ENCODE measurements at places on chromosomes 3 and 15.

- no peak for DNase-seq
Measured at GRCh38 chr3:10716964-10717363, 99.1 kb upstream of the SLC6A11 start.

DNA sequence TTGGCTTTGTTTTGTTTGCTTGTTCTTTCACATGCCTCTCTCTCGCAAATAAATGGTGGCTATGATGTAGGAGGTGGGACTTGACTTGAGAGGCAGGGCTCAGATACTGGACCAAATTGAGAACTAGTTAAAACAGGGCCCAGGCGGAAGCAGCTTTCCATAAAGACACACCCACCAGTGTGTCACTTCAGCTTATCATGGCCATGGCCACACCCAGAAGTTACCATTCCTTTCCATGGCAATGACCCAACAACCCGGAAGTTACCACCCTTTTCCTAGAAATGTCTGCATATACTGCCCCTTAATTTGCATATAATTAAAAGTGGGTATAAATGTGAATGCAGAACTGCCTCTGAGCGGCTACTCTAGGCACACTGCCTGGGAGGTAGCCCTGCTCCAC lies 62.6 kb upstream of the CNTN4 start:
- no peak for DNase-seq

DNA sequence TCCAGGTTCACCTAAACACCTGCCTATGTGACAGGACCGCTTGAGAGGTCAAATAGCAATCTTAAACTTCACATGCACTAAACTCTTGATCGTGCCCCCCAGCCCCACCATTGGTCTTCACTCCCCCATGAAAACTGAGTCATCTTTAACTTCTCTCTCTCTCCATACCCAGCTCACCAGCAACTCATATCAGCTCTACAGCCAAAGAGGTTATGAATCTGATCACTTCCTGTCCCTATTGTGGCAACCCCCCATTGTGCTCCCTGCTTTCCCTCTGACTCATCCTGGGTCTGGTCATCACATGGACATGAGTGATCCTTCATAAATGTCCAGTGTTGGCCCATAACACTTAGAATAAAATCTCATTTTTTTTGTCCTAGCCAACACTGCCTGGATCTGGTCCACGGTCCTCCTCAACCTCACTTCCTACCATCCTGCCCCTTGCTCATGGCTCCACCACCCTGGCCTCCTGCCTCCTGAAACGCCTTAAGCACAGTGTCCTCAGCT lies 103.4 kb upstream of the HACD2 start:
- DNase-seq = no peak

GRCh38 chr3:13146643-13147143 lies 73.5 kb upstream of the IQSEC1 start:
- DNase-seq = no peak

DNA sequence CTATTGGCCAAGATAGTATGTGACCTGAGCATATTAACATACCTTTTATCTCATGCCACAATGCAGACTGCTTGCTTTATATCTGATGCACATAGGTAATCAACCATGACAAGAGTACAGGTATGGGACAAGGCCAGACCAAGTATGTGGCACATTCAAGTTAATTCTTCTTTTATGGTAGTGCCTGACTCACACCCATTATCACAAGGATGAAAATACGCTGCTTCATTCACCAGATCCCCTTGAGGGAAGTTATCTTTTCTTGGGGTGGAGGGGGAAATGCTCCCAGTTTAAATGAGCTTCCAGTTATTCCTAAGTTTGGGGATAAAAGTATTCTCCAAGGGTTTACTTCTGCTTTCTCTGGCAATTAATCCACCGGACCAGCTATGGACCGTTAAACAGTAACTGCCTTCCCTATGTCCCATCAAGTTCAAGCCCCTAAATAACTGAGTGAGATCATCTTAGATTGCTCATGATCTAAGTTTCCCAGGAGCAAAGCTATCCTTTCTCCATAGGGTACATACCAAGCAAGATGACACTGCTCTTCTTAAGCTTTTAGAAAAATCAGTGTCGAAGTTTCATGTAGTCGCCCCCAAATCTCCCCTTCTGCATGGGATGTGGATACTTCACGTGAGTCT lies 1.9 kb downstream of the COL8A1 start:
- no peak for DNase-seq

- no peak for DNase-seq
Measured at GRCh38 chr15:42034628-42035434, 14.0 kb upstream of the PLA2G4E start.

- DNase-seq = no peak
Measured at GRCh38 chr3:105284876-105285275, 81.8 kb upstream of the ALCAM start.

- DNase-seq = no peak
Measured at GRCh38 chr3:29690686-29691353, 409.9 kb downstream of the RBMS3 start.

DNA sequence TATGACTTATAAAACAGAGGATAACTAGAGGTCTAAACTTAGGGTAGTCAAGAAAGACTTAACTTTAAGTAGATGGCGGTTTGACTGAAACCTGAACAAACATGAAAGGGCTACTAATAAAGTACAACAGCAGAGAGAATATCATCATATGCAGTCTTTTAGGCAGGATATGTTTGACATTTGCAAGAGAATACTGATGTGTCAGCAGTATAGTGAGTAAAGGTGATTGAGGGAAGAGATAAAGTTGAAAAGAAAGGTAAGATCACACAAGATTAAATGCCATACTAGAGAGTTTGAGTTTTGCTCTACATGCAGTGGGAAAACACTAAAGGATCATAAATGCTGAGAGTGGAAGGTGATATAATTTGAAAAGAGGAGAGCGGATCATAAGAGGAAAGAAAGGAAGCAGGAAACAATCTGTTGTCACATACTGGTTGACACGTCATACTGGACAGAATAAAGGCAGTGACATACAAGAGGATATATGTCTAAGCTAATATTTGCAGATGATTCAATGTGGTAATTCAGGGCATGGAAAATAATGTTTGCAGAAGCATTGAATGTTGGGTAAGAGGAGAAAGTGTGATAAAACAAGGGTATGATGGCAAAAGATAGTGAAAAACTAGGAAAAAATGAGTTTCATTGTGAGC lies 223.0 kb downstream of the EPHA6 start:
- DNase-seq = no peak
